ENCODE measurements at places on chromosomes 3 and 15. TPM values are rescaled to one million over a fixed set of nuclear protein-coding genes. Genes with fewer than 3 reads are reported as not detected.

The KIF9 gene
- 15.3 TPM for total RNA-seq

The GABRR3 gene
- not detected for total RNA-seq

The CHRM5 gene
- total RNA-seq: not detected

The HTR3E gene
- not detected for total RNA-seq

The PARL gene
- 36.6 TPM for total RNA-seq

The FAM227B gene
- total RNA-seq: 4.1 TPM

The MASP1 gene
- not detected for total RNA-seq

The CFAP100 gene
- not detected for total RNA-seq

The CYP8B1 gene
- total RNA-seq: not detected

The SPESP1 gene
- not detected for total RNA-seq

The PARP16 gene
- total RNA-seq: 13.8 TPM

The SMARCC1 gene
- 104 TPM for total RNA-seq

All from T-helper 17 cell (primary cell).